ENCODE measurements at places on chromosomes 3 and 15. TPM values are rescaled to one million over a fixed set of nuclear protein-coding genes. Genes with fewer than 3 reads are reported as not detected.

The SERPINI2 gene
- total RNA-seq: 2.2 TPM

The ONECUT1 gene
- not detected for total RNA-seq

DNA sequence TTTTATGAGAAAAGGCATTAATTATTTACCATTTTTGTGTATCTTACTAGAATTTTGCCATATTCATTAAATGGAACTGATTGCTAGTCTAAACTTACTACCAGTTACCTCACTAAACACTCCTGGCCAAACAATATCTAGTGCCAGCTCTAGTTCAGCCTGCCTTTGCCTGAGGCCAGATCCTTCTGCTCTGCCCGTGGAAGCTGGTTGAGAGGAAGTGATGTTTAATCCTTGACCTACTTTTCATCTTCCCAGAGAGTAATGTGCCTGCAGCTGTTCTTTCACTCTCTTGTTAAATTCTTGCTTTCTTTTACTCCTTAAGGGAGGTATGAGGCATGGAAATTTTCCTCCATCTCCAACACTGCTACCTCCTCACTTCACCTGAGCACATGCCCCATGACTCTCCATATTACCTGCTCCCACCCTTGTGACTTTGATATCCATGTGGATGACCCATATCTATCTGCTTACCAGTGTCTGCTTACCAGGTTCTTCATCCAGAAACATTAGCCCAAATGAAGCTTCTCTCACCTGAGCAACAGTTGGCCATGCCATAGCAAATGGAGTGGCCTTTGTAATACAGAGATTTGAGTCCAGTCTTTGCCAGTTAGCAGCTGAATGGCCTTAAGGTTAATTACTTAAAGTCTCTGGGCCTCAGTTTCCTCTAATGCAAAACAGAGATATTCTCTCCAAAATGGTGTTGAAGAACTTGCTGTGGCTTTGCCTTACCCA, 53.4 kb downstream of the UBE2E1 start:
- peak; percentile 24 for DNase-seq

DNA sequence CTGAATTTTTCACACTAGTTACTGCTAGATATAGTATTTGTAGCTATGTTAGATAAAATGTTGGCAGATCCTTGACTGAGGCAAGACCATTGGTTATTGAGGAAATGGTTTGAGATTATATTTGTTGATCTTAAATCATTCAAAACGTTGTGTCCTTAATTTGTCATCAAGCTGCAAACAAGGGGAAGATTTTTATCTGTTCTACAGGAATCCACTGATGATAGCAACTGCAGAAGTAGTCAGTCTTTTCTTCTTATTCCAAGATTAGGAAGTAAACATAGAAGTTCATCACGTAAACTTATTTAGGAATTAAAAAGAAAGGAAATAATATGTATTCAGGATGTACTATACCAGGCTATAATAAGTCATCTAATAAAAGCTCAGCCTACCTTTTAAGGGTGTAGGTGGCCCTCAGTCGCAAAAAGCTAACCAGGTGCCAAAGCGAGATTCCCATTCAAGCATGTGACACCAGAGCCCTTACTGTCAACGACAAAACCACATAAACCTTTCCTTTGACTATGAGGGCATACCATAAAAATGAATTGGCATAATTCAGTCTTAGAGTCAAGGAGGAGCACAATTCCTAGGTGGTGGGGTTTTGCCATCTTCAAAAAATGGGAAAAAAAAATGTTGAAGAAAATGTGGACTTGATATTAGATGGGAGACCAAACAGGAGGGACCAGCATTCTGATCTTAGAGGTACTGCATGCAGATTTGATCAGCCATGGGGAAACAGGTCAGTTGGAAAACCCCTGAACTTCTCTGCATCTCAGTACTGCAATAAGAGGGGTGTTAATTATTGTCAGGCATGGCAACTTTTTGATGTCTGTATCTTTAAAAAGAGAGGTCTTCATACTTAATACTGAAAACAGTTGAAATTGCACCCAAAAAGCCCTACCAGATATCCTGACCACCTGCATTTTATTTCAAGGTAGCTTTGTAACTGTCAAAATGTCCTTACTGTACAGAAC, 212.5 kb upstream of the UBE2E1 start:
- DNase-seq: no peak

DNA sequence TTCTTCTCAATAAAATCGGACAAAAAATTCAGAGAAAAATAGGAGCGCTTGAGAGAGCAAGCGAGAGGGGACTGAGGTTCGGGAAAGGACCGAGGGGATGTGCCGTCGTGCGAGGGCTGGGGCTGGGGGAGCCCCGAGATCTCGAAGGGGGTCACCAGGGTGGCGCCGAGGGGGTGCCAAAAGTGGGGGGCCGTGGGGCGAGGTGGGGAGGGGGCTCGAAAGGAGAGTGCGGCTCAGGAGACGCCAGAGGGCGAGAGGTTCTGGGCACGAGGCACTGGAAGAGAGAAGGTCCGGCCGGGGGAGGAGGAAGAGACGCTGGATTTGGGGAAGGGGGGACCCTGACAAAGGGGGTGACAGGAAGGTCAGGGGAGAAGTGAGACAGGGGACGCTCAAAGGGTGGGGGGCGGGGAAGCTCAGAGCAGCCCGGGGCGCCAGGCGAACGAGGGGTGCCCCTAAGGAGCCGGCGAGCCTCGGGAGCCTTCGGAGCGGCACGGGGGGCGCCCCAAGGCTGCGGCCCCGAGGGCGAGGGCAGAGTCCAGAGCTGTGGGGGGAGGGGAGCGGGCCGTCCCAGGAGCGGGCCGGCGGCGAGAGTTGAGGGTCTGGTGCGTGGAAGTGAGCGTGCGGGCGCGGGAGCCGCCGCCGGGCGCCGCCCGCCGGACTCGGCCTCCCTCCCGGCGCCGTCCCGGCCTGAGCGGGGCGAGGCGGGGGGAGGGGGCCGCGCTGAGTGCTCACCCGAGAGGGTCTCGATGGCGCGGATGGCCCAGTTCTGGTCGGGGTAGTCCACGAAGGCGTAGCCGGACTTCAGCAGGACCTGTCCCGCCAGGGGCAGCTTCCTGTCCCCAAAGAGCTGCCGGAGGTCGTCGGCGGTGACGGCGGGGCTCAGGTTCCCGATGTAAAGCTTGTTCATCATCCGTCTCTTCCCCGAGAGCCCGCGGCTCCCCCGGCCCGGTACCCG, 514 bp downstream of the IGF2BP2 start:
- peak; percentile 44 for DNase-seq

GRCh38 chr3:66372681-66373350, 128.0 kb downstream of the LRIG1 start:
- peak; percentile 61 for DNase-seq

- no peak for DNase-seq
Measured at GRCh38 chr3:69647511-69648110, 91.7 kb upstream of the MITF start.

Data from tongue (tissue), 3 donors.